ENCODE measurements at places on chromosomes 11 and 22.

DNA sequence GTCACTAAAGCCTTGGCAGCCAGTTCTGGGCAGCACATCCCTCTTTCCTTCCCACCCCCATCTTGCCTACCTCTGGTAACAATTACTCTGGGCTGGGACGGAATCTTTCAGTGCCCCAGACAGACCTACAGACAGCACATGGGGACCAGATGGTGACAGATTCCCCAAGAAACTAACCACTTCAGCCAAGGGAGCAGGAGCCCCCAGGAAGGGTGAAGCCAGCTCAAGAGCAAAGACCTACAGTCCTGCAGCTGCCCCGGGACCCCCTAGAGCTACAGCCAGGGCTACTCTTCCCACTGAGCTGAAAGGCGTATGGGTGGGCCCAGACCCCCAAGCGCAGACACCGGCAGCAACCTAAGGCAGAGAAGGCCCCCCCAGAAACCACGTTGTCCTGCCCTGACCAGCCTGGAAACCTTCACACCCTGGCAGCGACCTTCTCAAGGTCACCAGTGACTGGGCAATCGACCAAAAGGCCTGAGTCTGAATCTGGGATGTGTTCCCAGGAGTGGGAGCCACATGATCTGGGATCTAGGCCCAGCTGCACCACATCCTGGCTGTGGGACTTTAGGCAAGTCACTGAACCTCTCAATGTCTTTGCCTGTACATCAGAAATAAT is 65.8 kb downstream of the LRRC32 start:
- DNase-seq = no peak

- DNase-seq = no peak
These were observed 163.8 kb downstream of the CWF19L2 start for GRCh38 chr11:107293677-107294344.

DNA sequence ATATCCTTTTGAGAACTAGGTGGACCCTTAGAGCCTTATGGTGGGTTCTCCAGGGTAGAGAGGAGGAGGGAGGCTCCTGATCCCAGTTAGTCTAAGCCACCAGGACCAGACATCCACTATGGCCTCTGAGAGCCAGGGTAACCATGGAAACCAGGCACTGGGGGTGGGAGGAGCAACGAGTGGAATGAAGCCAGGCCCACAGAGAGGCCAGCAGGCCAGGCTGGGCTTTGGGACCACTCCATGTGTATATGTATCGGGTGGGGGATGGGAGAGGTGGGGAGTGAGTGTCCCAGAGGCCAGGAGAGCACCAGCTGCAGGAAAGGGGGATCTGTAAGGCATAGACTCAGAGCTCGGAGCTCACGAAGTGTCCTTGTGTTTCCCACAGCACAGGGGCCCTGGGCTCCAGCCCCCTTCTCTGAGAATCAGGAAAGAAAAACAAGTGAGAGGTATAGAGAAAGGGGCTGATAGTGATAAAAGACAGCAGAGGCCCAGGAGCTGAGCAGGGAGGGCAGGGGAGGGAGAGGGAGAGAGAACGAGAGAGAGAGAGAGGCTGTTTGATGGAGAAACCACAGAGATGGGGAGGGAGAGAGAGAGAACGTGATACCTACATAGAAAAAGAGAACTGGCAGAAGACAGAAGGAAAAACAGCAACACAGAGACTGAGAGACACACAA is 15.5 kb upstream of the TSPAN18 start:
- DNase-seq = no peak

DNA sequence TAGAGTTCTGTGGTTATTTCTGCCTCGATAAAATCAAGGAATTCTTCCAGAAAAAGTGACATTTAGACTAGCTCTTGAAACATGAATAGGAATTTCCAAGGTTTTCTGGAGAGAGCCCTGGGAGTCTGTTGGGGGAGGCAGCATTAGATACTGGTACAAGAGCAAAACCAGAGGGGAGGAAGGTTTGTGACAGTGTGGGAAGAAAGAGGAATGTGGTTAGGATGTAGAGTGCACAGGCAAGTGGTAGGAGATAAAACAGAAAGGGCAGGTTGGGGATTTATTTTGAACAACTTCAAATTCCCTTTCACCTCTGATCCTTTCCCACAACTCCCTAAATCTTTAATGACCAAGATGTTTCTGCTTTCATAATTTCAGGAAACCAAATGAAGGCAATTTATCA is 588.4 kb downstream of the METTL15 start:
- DNase-seq = no peak

DNA sequence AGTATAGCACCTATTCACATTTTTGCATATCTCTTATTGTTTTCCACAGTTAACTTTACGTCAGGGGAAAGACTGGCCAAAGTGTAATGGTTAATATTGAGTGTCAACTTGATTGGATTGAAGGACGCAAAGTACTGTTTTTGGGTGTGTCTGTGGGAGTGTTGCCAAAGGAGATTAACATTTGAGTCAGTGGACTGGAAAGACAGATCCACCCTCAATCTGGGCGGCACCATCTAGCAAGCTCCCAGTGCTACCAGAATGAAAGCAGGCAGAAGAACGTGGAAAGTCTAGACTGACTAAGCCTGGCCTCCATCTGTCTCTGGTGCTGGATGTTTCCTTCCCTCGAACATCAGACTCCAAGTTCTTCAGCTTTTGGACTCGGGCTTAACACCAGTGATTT is 1900.7 kb upstream of the RAG2 start:
- DNase-seq = no peak

- DNase-seq = no peak
These were observed 5.1 kb downstream of the F2 start for GRCh38 chr11:46724088-46724487.

DNA sequence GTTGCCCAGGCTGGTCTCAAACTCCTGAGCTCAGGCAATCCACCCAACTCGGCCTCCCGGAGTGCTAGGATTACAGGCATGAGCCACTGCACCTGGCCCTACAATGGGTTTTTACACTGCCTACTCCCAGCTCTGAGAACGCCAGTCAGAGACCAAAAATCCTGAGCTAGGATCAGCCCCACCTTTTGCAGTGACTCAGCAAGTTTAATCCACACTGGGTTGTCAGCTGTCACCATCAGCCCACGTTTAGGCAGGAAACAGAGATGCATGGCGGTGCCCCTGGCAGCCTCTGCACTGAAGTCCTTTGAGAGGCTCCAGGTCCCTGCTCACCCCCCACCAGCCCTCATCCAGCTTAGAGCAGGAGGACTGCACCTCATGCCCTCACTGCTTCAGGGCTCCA is 117.6 kb downstream of the ARHGAP8 start:
- DNase-seq = no peak

GRCh38 chr11:6350043-6350442 is 29.7 kb upstream of the CAVIN3 start:
- DNase-seq = no peak

DNA sequence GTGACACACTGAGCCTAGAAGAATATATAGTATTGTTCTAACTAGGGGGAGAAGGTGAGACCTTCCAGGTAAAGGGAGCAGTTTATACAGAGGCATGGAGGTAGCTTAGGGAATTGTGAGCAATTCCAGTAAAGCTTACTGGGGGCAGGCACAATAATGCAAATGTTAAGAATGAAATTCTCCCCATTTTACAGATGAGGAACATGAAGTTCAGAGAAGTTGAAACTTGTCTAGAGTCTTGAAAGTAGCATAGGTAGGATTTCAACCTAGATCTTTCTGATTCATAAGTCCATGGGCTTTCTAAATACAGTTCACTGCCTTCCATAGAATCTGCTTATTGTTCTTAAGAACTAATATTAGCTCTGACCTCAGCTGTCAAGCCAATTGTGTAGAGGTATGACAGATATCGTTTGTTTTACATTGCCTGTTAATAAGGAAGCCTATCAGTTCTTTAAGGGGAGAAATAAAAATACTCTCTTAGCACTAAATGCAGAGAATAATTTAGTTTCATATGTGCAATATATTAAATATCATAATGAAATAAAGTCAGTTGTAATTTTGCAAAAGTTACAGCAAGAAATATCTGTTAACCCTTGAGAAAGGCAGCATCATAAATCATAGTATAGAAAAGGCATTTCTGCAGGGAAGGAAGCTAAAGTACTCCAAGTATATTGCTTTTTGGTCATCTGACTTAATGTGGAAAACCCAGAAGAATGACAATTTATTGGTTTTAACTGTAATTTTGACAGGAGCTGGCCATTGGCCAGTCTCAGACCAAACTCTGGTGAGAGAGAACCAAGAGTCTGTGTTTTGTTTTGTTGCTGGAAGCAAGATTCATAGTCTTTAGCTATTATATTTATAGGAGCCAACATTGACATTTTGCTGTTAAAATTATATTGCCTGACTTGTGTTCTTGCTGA is 181.8 kb downstream of the UVRAG start:
- no peak for DNase-seq

GRCh38 chr11:123576501-123576900 is 77.9 kb downstream of the SCN3B start:
- DNase-seq = no peak

- DNase-seq = no peak
These were observed 17.8 kb downstream of the FRMD8 start for GRCh38 chr11:65404210-65404609.

DNA sequence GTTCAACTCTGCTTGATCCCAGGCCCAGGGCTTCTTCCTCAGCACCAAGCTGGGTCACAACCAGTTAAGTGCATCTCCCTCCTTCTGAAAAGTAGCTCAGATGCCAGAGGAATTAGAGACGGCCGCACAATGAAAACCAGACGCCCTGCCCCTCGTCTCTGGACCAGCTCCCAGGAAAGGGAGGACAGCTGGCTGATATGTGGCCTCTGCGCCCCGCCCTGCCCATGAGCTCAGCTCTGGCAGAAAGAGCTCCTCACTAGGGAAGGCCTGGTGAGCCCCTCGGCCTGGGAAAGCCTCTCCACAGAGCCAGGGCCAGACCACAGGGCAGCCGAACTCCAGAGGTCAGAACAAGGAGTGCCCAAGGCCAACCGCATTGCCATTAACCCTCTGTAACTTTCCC is 18.1 kb upstream of the SCGB1A1 start:
- DNase-seq = no peak

DNA sequence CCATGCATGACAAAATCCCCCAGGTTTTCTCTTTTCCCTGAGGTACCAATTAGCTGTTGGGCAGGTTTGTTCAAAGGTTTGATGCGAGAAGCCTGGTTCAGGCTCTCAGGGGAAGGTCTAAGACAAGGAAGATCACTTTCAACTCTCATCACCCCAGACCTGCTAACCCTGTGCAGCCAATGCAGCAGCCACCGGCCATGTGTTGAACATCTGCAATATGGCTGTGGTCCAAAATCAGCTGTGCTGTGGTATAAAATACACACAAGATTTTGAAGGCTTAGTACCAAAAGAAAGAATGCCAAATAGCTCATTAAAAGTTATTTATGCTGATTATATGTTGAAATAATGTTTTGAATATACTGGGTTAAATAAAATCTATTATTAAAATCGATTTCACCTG is 58.5 kb downstream of the SMCO4 start:
- DNase-seq = no peak

GRCh38 chr11:1200611-1201191 is 22.2 kb upstream of the MUC5B start:
- no peak for DNase-seq
